Activated CD4-positive, alpha-beta T cell treated with anti-CD3 and anti-CD28 coated beads, Interleukin-2, amount 50 U/mL, for 1 hour (primary cell): ENCODE measurements at places on chromosomes 4 and X.
A peak's percentile ranks its signal among the peaks of the same experiment; 100 is the strongest.

DNA sequence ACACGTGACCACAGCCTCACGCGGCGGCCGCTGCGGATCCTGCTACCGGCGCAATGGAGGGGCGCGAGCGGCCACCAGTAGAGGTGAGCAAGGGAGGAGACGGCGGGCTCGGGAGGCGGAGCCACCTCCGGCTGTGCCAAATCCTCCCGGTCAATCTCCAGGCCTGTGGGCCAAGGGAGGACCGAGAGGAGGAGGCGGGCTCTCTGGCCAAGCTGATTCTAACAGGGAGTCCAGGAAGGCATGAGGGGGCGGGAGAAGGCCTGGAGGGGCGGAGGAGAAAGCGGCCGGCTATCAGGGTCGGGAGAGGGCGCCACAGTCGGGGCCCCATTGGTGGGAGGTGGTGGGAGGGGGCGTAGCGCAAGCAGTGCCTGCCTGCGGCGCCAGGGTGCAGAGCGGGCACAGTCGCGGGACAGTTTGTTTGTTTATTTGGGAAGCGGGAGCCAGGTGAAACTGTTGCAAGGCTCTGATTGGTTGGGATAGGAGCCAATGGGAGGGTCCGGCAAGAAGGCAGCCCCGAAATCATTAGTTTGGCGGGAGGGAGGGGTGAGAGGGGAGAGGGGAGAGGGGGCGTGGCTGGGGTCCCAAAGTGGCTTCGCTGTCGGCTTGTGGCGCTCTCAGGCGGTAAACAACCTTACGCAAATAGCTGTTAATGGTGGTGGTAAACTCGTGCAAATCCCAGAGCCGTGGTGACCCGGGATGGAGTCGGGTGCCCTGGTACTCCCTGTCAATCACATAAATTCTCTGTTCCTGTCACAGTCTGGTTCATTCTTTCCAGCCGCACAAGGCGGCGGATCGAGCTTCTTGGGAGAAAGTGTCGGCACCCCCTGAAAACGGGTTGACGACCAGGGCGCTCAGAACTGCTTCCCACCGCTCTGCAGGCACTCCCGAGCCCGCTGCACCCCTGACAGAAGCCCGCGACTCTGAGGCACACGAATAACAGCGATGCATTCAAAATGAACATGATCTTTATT is at the start of gene IRS4:
Gene IRS4 (minus strand): TSS at position 55 of the 971 bp plus-strand sequence.
- DNase-seq: no peak

DNA sequence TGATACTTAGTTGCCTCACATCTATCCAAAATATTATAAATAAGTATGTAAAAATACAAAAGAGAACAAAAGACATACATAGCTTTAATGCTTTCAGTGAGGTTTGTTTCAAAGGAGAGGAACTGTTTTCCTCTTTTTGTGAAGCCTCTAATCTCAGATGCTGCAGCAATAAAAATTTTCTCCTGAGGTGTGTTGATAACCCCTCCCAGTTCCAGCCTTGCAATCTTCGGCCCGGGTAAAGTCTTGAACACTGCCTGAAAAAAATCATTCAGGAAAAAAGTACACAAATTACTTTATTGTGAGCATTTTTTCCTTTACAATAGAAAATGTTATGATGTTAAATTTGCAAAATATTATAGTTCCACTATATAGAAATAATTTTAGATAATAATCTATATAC is 8.8 kb downstream of the BBS7 start:
- DNase-seq: no peak

GRCh38 chr4:144574509-144574908 is 71.4 kb upstream of the HHIP start:
- DNase-seq: no peak

- DNase-seq: no peak
These were observed 131.5 kb upstream of the RPL34 start for GRCh38 chr4:108488865-108489264.

DNA sequence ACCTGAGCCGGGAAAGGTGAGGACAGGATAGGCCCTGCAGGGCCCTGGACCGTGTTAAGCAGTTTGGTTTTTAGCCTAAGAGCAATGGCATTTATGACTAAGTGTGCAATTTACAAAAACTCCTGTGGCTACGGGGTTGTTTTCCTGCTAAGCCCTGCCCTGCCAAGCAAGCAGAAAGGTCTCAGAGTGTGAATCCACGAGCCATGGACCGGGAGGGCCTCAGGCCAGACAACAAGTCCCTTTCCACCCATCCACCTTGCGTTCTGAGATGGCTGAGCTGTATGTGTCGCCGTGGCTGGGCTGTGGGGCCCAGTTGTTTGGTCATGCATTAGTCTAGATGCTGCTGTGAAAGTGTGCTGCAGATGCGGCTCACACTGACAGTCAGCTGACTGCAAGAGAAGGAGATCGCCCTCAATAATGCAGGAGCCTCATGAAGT is 33.9 kb upstream of the AFAP1 start:
- no peak for DNase-seq

- no peak for DNase-seq
These were observed 93.9 kb downstream of the LDB2 start for GRCh38 chr4:16804581-16804980.

DNA sequence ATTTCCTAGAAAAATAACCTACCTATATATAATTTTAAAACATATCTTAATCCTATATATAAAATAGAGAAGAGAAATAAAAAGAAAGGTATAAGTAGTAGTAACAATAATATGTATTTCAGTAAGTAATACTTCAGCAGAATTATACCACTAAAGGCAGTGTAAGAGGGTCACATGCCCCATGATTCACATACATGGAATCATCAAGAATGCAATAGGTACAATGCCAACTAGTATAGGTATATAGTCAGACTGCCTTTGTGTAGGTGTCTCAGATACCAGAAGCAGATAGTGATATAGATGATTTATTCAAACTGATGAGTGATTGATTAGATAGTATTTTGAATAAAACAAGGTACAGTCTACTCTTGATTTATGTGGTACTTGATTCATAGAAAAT is 9.4 kb downstream of the AIMP1 start:
- no peak for DNase-seq

GRCh38 chr4:2931512-2932301 is 31.5 kb downstream of the NOP14 start:
- peak; percentile 47 for DNase-seq

- DNase-seq: no peak
These were observed 13.8 kb downstream of the PCDH10 start for GRCh38 chr4:133162941-133163340.

DNA sequence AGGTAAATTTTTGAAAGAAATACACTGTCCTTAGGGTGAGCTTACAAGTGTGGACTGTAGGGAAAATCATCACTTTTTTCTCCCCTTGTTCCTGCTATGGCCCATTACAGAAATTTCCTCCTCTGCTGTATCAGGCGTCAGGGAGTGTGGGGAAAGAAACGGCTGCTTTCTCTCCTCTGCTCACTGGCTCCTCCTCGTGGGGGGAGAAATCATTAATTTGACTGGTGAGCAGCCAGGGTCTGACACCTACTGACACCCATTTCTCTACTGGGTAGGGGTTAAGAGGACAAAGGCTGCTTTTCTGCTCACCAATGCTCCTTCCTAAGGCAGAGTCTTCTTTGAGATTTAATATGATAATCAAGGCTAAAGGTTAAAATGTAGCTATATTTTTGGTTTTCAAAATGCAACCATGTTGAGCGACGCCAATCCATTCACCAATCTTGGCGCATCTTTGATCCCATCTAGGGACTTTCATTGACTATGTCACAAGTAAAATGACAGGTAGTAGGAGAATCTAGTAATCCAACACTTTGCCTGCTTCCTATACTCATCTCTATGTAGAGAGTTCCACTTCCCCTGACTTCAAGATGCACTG is 25.1 kb downstream of the SETD7 start:
- peak; percentile 61 for DNase-seq

- peak; percentile 13 for DNase-seq
These were observed 877 bp downstream of the JAKMIP1 start for GRCh38 chr4:6199422-6199921.

GRCh38 chr4:68905939-68906779 is 45.4 kb downstream of the UGT2A3 start:
- DNase-seq: no peak

DNA sequence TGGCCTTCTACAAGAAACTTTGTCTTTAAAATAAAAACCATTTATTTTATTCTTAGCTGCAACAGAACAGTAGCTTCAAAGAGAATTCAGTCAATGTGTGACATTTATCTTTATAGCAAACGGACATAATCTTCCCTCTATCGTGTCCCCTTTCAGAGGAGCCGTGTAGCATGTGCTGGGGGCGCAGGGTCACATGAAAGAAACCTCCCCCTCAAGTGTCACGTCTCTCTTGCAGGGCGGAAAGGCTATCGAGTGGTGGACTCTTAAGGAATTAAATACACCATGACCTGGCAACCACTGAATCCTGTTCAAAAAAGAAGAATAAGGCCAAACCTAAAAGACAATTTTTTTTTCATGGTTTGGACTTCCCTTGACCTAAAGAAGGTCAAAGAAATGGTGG is 40.2 kb downstream of the ZNF827 start:
- no peak for DNase-seq

DNA sequence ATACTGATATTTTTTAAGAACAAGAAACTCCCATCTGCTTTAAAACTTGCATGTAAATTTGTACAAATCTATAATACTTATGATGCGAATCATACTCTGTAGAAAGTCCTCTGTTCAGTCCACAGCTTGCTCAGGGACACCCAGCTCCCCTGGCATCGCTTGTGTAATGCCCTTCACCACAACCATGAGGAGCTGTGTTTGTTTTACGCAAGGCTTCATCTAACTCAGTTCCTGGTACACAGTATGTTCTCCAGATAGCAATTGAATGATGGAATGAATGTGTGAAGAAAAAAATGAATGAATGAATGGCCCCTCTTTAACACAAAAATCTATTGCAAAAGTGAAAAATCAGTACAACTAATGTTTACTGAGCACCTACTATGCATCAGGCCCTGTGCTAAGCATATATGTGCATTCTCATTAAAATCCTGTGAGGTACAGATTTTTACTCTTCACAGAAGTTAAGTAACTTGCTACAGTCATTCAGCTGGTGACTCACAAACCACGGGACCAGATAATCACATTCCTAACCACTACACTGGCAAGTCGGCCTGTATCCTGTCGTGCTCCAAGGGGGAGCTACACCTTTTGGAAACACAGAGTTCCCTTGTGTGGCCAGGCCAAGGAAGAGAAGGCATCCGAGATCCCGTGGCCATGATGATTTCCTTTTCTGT is 58.7 kb upstream of the KDR start:
- no peak for DNase-seq

DNA sequence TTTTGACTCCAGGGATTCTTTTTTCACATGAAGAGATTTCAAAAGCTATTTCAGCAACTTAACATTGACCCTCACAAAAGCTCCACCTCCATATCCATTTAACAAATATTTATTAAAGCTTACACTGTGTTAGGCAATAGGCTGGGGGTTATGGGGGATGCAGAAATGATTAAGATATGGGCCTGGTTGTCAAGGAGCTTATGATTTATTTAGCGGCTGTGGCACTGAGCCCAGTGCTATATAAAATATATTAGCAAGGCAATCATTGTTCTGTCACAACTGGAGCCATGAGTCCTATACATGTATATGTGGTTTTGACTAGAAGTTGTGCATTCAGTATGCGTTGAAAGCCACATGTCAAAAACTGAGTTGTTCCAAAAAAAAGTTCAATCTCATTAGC is 131.1 kb downstream of the GPC3 start:
- DNase-seq: no peak

DNA sequence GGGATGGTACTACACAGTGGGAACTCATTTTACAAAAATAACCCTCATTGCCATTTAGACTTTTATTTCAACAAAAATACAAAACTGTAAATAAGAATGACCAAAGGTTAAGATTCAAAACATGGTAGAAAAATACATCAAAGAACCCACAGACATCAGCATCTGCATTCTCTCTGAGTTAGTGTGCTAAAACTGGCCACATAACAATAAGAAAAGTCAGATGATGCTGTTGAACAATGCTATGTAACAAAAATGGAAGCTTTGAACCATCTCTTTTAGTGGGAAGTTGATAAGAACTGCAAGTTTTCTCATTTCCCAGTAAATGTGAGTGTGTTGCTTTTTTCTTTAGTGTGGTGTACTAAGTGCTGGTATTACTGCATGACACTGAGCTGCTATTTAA is 888.4 kb upstream of the EPHA5 start:
- DNase-seq: no peak

DNA sequence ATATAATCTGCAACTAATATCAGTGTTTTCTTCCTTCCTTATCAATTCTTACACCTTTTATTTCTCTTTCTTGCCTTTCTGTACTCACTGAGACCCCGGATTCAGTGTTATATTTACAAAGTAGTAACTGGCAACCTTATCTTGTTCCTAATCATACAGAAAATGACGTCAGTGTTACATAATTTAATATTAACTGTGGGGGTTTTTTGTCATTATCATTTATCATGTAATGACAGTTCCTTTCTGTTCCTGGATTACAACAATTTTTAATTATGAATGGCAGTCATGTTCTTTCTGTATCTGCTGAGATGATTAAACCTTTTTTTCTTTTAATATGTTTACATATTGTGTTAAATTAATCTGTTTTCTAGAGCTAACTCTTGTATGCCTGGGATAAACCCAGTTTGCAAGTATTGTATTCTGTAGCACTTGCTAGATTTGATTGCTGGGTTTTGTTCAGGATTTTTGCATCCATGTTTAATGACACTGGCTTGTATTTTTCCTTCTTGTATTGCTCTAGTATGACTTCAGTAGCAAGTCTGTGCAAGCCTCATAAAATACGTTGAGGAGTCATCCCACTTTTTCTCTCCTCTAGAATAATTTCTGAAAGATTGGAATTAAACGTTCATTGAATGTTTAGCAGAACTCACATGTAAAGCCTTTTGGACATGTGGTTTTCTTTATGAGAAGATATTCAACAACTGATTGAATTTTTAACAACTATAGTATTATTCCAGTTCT is 10.4 kb upstream of the HSPA4L start:
- no peak for DNase-seq

- DNase-seq: peak; percentile 6
These were observed 175.5 kb downstream of the DHRSX start for GRCh38 chrX:2325076-2325784.

- DNase-seq: no peak
These were observed 59.8 kb upstream of the GPM6A start for GRCh38 chr4:175871774-175872405.

- DNase-seq: no peak
These were observed 42.7 kb downstream of the GATB start for GRCh38 chr4:151717909-151718628.

DNA sequence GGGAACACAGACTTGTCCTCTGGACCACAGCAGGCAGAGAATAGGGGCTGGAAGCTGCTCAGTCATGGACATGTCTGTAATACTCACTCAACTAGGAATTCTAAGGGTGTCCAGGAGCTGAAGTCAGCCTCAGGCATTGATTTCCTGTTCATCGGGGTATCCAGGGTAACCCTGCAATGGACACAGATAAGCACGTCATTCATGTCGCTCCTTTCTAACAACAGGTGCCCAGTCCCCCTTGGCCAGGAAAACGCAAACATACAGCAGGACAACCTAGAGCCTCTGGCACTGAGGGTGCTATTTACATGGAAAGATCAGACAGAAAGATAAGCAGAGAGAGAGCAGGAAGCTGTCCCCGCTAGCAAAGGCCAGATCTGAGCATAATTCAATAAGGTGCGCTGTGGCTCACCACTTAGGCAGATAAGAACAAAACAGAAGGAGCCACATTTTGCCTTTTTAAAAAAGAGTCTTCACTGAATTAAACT is 21.3 kb downstream of the QDPR start:
- DNase-seq: no peak
